ENCODE measurements at places on chromosomes 6 and 20.

DNA sequence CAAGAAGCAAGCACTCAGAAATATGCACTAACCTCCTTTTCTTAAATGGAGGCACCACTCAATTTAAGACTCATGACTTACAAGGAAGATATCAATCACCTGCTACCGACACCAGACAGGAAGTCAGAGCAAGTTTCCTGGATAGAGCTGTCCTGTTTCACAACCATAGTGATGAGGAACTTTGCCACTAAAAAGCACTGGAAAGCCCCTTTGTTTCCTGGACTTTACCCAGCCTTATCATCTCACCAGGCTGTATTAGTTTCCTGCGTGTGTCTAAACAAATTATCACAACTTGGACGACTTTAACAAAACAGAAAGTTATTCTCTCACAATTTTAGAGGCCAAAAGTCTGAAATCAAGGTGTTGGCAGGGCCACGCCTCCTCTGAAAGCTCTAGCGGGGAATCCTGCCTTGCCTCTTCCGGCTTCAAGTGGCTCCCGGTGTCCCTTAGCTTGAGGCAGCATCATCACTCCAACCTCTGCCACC is 253.8 kb upstream of the STXBP5 start:
- no peak for DNase-seq

DNA sequence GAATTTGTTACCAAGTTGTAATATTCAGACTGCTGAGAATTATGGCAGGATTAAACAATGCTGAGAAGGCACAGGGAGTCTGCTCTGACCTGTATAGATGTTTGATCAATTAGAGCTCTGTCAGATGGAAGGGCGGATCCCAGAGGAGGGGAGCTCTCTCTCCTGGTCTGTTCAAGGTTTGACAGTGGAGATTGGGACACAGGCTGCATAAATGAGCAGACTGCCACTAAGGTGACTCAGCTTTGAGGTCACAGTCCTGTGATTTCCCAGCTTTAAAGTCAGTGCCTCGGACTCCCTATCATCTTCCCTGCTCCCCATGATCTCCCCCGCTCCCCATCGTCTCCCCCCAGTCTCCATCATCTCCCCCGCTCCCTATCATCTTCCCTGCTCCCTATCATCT is 59.2 kb upstream of the SLC22A23 start:
- DNase-seq = no peak

DNA sequence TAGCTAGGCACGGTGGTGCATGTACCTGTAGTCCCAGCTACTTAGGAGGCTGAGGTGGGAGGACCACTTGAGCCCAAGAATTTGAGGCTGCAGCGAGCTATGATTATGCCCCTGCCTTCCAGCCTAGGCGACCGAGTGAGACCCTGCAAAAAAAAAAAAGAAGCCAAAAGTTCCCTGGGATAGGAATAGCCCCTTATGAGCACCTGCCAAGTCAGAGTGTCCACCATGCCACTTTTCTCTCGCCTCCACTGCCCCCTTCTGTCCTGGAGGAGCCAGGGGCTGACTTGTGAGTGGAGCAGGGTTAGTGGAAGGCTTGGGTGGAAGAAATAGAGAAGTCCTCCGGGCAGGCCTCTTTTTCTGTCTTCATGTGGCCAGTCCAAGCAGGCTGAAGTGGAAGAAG is 12.1 kb upstream of the DDX27 start:
- DNase-seq = no peak

- DNase-seq = no peak
Observed at GRCh38 chr6:109263873-109264700, 118.2 kb downstream of the CD164 start.

DNA sequence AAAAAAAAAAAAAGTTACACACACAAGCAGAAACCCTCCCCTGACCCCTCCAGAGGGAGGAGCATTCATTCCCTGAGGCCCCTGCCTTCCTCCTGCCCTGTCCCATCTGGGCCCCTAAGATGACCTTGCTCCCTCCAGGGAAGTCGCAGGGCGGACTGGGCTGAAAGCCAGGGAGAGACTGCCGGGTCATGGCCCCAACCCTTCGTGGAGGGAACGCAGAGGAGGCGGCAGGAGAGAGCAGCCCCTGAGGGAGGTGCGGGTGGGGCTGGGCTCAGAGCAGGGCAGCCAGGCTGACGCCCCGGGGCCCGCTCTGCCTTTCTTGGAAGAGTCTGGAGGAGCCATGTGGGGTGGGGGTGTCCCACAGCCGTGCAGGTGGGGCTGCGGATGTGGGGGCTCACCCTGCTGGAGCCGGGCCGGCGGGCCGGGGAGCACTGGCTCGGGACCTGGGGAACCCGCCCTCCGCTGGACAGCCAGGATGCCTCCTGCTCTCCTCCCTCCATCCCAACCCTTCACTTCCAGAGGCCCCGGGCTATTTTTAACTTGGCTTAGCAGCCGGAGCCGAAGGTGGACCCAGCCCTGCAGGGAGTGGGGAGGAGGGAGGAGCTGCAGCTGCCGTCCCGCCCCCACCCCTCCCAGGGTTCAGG is 15.0 kb upstream of the ABHD16B start:
- peak; percentile 85 for DNase-seq

DNA sequence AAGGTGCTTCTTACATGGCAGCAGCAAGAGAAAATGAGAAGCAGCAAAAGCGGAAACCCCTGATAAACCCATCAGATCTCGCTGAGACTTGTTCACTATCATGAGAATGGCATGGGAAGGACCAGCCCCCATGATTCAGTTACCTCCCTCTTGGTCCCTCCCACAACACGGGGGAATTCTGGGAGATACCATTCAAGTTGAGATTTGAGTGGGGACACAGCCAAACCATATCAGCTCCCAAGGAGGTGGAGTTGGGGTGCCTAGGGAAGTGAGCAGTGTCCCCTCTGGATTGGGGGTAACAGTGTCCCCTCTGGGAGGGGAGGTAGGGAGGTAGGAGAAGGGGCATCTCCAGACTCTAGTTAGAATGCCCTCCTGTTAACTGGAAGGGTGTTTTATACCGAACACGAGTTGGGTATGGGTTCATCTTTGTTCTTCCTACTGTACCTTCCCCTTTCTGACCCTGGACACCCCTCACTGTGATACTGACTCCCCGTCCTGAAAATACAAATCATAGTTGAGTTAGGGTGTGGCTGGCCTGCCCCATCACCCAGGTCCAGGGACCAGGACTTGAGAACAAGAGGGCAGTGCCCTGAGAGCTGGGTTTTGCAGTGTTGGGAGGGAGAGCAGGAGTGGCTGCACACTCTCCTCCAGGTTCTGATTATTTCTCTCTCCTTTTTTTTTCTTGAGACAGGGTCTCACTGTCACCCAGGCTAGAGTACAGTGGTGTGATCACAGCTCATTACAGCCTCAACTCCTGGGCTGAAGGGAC is 62.0 kb downstream of the EFCAB8 start:
- DNase-seq = no peak

DNA sequence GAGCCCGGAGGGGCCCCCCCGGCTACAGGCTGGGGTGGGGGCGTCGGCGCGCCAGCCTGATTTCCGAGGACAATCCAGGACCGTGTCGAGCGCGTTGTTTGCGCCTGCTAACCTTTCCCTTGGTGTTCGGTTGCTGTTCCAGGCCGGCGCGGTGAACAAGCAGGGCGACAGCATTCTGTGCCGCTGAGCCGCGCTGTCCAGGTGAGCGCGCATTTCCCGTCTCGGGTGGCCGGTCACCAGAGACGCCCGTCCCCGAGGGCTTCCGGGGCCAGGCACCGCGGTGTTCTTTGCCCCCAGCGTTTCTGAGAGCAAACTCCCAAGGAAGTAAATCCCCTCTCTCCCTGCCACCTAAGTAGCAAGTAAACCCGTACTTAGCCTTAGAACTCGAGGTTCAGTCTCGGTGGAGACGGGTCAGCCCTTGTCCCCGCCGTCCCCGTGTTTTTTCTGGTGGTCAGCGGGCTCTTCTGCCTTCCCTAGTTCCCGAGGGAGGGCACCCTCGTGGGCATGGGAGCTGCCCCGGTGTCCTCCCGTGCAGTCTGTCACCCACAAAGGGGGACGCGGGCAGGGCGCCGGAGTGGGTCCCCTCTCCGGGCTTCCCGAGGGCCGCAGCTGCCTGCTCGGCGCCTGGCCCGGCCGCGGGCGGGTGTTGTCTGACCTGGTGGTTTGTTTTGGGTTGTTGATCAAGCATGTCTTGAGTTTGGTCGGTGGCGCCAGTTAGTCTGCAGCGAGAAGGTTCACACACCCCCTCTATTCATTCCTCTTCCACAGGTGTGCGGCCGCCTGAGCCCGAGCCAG is 1.5 kb downstream of the ID4 start:
- DNase-seq = peak; percentile 34

DNA sequence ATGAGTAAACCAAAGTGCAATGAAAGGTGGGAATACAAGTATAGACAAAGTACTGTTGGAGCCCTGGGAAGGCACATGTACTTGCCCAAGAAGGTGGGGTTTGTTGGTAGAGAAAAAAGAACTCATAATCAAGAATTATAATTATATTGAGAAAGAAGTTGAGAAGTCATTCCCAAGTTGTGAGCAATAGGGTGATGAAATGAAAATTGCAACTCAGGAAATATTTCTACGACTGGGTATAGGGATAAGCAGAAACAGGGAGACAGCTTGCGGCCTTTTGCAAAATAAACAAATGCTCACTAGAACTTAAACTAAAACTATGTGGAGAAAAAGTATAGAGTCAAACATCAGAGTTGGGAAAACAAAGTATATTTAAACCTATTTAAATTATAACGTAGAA is 250.7 kb upstream of the FAM83B start:
- no peak for DNase-seq

DNA sequence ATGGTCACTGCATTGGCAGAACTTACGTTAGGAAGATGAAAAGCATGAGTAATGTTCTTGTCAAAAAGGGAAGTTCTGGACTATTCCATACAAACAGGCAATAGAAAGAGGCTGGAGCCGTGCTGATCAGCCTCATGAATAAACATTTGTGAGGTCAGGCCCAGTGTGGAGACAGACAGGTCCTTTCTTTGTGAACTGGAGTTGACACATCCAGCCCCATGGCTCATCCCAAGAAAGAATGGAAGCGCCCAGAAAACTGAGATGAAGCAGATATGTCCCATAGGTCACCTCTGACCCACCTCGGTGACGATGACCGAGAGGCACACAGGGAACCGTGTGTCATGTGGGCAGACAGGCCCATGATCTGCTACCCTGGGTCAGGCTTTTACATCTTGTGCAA is 276.0 kb upstream of the SGK1 start:
- no peak for DNase-seq

GRCh38 chr6:8207191-8207868 is 105.0 kb upstream of the EEF1E1 start:
- DNase-seq = no peak

GRCh38 chr6:140385679-140386078 is 1011.2 kb upstream of the CITED2 start:
- DNase-seq = no peak

- no peak for DNase-seq
Observed at GRCh38 chr6:42314571-42315258, 97.1 kb upstream of the MRPS10 start.

DNA sequence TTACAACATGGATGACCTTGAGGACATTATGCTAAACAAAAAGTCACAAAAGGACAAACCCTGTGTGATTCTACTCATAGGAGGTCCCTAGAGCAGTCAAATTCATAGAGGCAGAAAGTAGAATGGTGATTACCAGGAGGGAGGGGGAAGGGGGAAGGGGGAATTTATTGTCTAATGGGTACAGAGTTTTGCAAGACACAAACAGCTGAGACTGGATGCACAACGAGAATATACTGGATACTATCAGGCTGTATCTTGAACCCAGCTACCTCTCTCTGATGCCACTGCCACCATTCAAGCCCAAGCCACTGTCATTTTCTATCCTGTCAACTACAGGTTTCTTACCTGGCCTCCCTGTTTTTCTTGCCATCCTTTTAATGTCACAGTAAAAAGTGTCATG is 252.3 kb downstream of the ATXN1 start:
- no peak for DNase-seq

DNA sequence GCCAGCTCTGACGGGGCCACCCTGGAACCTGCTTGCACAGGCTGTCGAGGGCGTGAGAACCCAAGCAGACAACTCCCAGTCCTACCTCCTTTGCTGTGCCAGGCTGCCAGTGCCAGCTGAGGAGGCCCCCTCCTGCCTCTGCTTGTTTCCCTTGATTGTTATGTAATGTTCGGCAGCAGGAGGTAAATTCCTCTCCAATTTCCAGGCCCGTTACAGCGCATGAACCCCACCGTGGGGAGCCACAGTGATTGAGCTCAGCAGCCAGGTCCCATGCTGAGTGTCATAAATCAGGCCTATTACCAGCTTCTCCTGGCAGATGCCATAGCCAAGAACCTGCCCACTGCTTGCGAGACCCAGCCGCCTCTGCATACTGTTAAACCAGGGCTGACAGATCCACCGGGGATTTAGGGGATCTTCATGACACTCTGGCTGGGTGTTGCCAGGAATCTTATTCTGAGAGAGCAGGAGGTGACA is 320.5 kb downstream of the DHX35 start:
- DNase-seq = no peak

DNA sequence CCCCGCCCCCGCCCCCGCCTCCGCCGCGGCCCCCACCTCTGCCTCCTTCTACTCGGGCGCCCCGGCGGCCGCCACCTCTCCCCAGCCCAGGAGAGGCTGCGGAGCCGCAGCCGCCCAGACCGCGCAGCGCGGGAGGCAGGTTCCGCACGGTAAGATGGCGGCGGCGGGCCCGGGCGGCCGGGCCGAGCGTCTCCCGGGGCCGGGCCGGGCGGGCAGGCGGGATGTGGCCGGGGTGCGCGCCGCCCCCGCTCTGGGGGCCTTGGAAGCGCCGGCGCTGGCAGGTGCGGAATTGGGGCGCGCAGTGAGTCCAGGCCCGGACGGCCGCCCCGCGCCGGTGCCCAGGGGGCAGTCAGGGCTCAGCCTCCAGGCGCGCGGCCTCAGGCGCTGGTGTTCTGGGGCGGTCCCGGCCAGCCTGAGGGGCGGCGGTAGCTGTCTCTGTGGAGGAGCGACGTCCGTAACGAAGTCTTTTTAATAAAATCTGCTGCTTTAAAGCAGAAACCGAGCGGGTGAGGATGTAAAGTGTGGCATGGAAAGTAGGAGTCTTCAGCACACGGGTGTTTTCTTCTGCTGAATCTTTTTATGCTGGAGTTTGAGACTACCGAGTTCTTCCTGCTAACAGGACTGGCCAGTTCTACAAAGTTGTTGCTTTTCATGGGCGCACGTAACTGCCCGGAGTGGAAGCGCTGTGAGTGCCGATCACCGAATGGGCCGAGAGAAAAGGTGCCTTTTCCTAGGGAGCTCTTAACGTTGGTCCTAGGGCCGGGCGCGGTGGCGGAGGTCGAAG is at the start of gene GID8:
TSS of gene GID8 (plus strand) at position 43 of the 784 bp plus-strand sequence. CDS start 3,356 bp downstream, outside the sequence.
- DNase-seq = peak; percentile 54

GRCh38 chr6:51753635-51754034 is 333.8 kb downstream of the PKHD1 start:
- no peak for DNase-seq

- DNase-seq = no peak
Observed at GRCh38 chr20:5039255-5039657, 37.9 kb upstream of the SLC23A2 start.

DNA sequence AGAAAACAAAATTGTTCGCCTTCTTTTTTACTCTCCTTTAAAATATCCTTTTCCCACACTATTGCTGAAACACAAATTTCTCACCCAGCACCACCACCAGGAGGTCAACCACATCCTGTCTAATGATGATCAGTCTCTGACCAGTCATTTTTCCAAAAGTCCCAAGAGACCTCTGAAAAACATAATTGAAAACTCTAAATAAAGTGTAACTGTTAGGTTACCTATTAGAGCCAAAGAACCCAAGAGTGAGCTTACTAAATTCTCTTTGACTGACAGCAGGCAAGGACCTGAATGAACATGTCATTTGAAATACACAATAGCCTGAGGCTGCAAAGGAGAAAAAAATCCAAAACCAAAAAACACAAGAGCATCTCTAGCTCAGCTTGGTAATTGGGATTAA is 735.4 kb downstream of the CBLN4 start:
- no peak for DNase-seq

GRCh38 chr6:52992980-52993920 is 1.8 kb downstream of the GSTA4 start:
- DNase-seq = no peak

- no peak for DNase-seq
Observed at GRCh38 chr6:127198549-127198948, 68.1 kb upstream of the RNF146 start.

Data from heart left ventricle (tissue), 16 donors.